ENCODE measurements at places on chromosomes 4 and X.
A peak's percentile ranks its signal among the peaks of the same experiment; 100 is the strongest.

DNA sequence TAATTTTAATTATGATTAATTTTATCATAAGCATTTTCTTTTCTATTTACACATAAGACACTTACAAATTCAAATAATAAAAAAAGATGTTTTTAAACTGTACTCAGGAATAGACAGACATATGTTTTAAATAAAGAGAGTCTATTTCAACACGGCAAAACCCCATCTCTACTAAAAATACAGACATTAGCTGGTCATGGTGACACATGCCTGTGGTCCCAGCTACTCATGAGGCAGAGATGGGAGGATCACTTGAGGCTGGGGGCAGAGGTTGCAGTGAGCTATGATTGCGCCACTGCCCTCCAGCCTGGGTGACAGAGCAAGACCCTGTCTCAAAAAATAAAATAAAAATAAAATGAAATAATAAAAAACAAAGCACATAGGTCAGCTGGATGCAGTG is 14.8 kb downstream of the FAM9B start:
- H3K36me3 ChIP-seq = no peaks in the 10 kb centered on the region
- H3K4me1 ChIP-seq = no peaks in the 10 kb centered on the region
- no peaks in the 10 kb centered on the region for H3K27me3 ChIP-seq
- H3K4me3 ChIP-seq = no peak overlapping the region
- no peak for DNase-seq

- no peaks in the 10 kb centered on the region for H3K27me3 ChIP-seq
- H3K4me1 ChIP-seq = no peaks in the 10 kb centered on the region
- no peak overlapping the region for H3K4me3 ChIP-seq
- no peak for DNase-seq
- H3K36me3 ChIP-seq = no peaks in the 10 kb centered on the region
These were observed 139.4 kb downstream of the PJA1 start for GRCh38 chrX:69025802-69026301.

DNA sequence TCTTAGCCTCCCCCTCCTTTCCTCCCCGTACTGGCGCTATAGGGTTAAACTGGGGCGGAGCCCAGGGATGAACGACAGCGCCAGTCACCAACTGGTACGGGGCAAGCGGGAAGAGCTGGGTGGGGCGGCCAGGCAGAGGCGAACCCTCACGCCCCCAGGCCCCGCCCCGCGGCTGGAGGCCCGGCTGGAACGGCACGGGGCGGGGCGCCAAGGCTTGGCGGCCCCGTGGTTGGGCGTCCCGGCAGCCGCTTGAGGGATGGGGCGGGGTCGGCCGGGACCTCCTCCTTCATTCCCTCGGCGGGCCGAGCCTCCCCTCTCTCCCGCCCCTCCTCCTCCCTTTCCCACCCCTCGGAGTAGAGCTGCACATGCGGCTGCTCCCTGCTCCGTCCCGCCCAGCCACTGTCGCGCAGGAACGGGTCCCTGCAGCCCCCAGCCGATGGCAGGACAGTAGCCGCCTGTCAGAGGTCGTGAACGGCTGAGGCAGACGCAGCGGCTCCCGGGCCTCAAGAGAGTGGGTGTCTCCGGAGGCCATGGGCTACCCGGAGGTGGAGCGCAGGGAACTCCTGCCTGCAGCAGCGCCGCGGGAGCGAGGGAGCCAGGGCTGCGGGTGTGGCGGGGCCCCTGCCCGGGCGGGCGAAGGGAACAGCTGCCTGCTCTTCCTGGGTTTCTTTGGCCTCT is at the start of gene EDA:
TSS of gene EDA (plus strand) at position 335 of the 678 bp plus-strand sequence.
- H3K27me3 ChIP-seq = peaks cover 3% of the 10 kb centered on the region
- H3K27ac ChIP-seq = no peak within 1 kb of the TSS
- DNase-seq = peak; percentile 40
- peaks cover 6% of the 10 kb centered on the region for H3K4me1 ChIP-seq
- peak within 1 kb of the TSS; percentile 45 for H3K4me3 ChIP-seq
- H3K36me3 ChIP-seq = no peaks in the 10 kb centered on the region

GRCh38 chr4:113349430-113349829 is 300.0 kb downstream of the ANK2 start:
- no peak for DNase-seq
- no peaks in the 10 kb centered on the region for H3K4me1 ChIP-seq
- H3K36me3 ChIP-seq = no peaks in the 10 kb centered on the region
- no peaks in the 10 kb centered on the region for H3K27me3 ChIP-seq

- no peak overlapping the region for H3K4me3 ChIP-seq
- DNase-seq = no peak
- H3K27me3 ChIP-seq = no peaks in the 10 kb centered on the region
- no peak overlapping the region for H3K27ac ChIP-seq
- no peaks in the 10 kb centered on the region for H3K4me1 ChIP-seq
These were observed 56.9 kb downstream of the CLCN3 start for GRCh38 chr4:169677150-169677748.

DNA sequence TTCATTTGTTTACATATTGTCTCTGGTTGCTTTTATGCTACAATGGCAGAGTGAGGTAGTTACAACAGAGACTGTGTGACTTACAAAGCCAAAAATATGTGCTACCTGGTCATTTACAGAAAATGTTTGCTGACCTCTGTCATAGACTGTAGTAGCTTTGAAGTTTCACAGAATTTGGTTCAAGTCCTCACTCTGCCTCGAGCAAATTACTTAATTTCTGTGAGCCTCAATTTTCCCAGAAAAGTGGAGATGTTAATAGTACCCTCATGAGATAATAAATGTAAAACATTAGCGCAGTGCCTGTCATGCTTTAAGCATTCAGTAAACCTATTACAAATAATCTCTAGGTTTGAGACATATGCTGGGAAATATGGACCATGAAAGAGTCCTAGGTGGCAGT is 18.4 kb upstream of the NRK start:
- no peak for DNase-seq
- no peak overlapping the region for H3K27ac ChIP-seq
- no peaks in the 10 kb centered on the region for H3K27me3 ChIP-seq
- H3K4me3 ChIP-seq = no peak overlapping the region
- H3K4me1 ChIP-seq = no peaks in the 10 kb centered on the region

GRCh38 chr4:102319594-102319993 is 25.7 kb downstream of the SLC39A8 start:
- H3K27me3 ChIP-seq = no peaks in the 10 kb centered on the region
- no peak overlapping the region for H3K4me3 ChIP-seq
- DNase-seq = no peak
- no peak overlapping the region for H3K27ac ChIP-seq
- H3K36me3 ChIP-seq = no peaks in the 10 kb centered on the region

GRCh38 chr4:155889031-155889793 is 14.3 kb upstream of the TDO2 start:
- H3K36me3 ChIP-seq = no peaks in the 10 kb centered on the region
- no peak for DNase-seq
- H3K27me3 ChIP-seq = no peaks in the 10 kb centered on the region
- H3K27ac ChIP-seq = no peak overlapping the region
- no peaks in the 10 kb centered on the region for H3K4me1 ChIP-seq

DNA sequence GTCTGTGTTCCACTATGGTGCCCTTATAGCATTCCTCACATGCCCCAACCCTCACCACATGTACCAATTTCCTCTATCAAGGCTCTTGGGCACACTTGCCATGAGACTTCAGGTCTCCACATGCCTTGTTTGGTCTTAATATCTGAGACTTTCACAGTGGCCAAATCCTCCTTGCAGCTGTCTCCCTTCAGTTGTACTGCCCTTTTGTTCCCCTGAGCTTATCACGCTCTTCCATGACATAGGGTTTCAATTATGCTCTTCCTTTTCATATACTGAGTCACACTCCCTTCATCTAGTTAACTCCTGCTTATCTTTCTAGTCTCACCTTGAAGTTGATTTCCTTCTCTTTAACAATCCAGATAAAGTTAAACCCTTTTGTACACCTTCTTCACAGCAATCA is 212.9 kb downstream of the PDHA2 start:
- no peaks in the 10 kb centered on the region for H3K36me3 ChIP-seq
- no peak for DNase-seq
- no peak overlapping the region for H3K27ac ChIP-seq
- no peaks in the 10 kb centered on the region for H3K27me3 ChIP-seq
- no peak overlapping the region for H3K4me3 ChIP-seq

- H3K27me3 ChIP-seq = no peaks in the 10 kb centered on the region
- no peak for DNase-seq
- H3K4me1 ChIP-seq = no peaks in the 10 kb centered on the region
- no peak overlapping the region for H3K4me3 ChIP-seq
- no peaks in the 10 kb centered on the region for H3K36me3 ChIP-seq
- no peak overlapping the region for H3K27ac ChIP-seq
These were observed 20.3 kb upstream of the POLA1 start for GRCh38 chrX:24673424-24673823.

DNA sequence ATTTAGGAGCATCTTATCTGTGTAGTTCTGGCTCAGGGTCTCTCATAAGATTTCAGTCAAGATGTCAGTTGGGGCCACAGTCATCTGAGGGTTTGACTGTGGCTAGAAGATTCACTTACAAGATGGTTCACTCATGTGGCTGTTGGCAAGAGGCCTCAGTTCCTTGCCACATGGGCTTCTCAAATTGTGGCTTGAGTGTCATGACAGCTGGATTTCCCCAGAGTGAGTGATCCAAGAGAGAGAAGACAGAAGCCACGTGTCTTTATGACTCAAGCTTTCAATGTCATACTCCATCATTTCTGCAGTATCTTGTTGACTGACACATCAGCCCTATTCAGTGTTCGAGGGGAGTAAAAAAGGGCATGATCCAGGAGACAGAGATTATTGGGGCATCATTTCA is 131.3 kb upstream of the AP1S2 start:
- no peak overlapping the region for H3K27ac ChIP-seq
- no peaks in the 10 kb centered on the region for H3K36me3 ChIP-seq
- DNase-seq = no peak
- H3K4me3 ChIP-seq = no peak overlapping the region

GRCh38 chr4:112523008-112523721 is 7.2 kb upstream of the NEUROG2 start:
- H3K4me3 ChIP-seq = peak overlapping the region; percentile 75
- H3K36me3 ChIP-seq = no peaks in the 10 kb centered on the region
- no peak overlapping the region for H3K27ac ChIP-seq

GRCh38 chr4:119261986-119262385 is 49.5 kb downstream of the USP53 start:
- no peak overlapping the region for H3K27ac ChIP-seq
- no peak overlapping the region for H3K4me3 ChIP-seq
- no peaks in the 10 kb centered on the region for H3K27me3 ChIP-seq
- H3K36me3 ChIP-seq = peaks cover under 1% of the 10 kb centered on the region
- H3K4me1 ChIP-seq = no peaks in the 10 kb centered on the region
- DNase-seq = no peak

DNA sequence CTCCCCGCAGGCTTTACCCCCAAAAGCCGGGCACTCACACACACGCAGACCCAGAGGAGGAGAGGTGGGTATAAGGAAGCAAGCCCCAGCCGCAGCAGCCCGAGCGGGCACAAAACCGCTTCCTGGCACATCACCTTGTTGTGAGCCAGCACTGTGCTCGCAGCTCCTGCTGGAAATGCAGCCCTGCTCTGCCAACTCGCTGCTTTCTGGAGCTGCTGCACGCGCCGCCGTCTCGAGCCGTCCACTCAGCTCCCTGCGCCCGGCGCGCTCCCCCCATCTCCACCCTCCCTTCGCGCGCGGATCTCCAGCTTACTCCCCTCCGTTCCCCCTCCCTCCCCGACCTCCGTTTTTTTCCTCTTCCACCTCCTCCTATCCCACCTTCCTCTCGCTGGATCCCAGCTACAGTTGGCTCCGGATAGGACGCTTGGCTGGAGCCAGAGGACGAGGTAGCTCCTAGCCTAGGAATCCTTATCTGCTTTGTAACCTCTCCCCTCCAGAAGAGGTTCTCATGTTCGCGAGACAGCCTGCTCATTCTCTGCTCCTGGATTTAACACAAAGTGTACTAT is at the start of gene SPOCK3:
TSS of gene SPOCK3 (minus strand) at position 179 of the 566 bp plus-strand sequence.
- no peak for DNase-seq
- no peaks in the 10 kb centered on the region for H3K36me3 ChIP-seq
- peak within 1 kb of the TSS; percentile 61 for H3K4me3 ChIP-seq
- H3K27me3 ChIP-seq = no peaks in the 10 kb centered on the region
- H3K4me1 ChIP-seq = no peaks in the 10 kb centered on the region

GRCh38 chrX:134191281-134191680 is 45.7 kb upstream of the CCDC160 start:
- H3K27me3 ChIP-seq = no peaks in the 10 kb centered on the region
- H3K4me3 ChIP-seq = no peak overlapping the region

- H3K4me3 ChIP-seq = no peak overlapping the region
- no peak overlapping the region for H3K27ac ChIP-seq
- H3K27me3 ChIP-seq = no peaks in the 10 kb centered on the region
- H3K36me3 ChIP-seq = no peaks in the 10 kb centered on the region
- no peaks in the 10 kb centered on the region for H3K4me1 ChIP-seq
These were observed 50.0 kb downstream of the LUZP4 start for GRCh38 chrX:115339441-115340025.

- H3K27ac ChIP-seq = no peak overlapping the region
- no peaks in the 10 kb centered on the region for H3K27me3 ChIP-seq
- H3K4me3 ChIP-seq = no peak overlapping the region
- H3K4me1 ChIP-seq = no peaks in the 10 kb centered on the region
These were observed 195.9 kb upstream of the LDB2 start for GRCh38 chr4:17094159-17094875.

DNA sequence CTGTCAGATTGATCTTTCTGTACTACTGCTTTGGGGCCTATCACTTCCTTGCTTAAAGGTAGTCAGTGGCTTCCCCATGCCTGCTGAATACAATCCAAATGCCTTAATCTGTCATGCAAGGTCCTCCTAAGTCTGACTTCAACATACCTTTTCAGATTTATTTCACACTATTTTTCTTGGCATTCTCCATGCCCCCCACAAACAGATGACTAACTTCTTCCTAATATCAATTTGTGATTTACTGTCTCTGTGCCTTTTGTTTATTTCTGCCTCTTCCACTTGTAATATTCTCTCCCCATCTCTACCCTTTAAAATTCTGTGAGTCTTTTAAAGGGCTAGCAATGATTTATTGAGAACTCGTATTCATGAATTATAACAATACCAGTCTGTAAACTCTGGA is 41.8 kb downstream of the OCRL start:
- DNase-seq = no peak
- H3K36me3 ChIP-seq = no peaks in the 10 kb centered on the region
- H3K4me1 ChIP-seq = no peaks in the 10 kb centered on the region
- no peak overlapping the region for H3K27ac ChIP-seq
- H3K4me3 ChIP-seq = no peak overlapping the region

All from T-cell (primary cell).